Activated T-cell treated with anti-CD3 and anti-CD28 coated beads, Interleukin-2, amount 50 U/mL, for 48 hours (primary cell): ENCODE measurements at places on chromosomes 7 and 10.
A peak's percentile ranks its signal among the peaks of the same experiment; 100 is the strongest.

DNA sequence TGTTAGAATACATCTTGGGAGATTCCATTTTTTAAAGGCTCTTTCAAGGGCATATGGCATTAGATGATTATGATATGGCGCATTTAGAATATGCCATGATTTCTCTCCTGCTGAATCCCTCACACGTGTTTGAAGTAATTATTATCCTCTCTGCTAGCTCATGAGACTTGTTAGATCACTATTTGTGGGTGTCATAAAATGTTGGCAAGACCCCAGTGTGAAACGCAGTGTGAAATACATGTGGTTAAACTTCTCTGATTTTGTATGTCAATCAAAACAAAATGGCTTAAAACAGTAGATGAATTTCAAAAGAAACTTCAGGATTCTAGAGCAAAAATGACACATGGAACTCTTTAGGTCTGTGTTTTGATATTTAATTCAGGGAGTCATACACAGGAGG is 560.8 kb downstream of the AUTS2 start:
- no peak for DNase-seq

DNA sequence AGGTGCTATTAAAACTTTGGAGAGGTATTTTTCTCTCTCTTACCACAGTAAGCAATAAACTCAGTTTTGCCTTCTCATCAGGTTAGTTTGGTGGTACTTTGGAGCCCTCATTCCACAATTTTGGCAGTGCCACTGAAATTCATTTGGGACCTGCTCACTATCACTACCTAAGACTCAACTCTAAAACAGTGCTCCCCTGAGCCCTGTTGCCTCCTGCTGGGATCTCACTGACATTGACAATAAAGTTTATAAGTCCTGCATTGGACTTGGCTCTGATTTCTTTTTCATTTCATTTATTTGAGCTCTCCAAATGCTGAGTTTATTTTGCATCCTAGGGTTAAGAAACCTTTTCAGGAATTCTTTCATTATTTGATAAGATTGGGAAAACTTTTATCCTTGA is 130.8 kb upstream of the HPS1 start:
- DNase-seq = no peak

DNA sequence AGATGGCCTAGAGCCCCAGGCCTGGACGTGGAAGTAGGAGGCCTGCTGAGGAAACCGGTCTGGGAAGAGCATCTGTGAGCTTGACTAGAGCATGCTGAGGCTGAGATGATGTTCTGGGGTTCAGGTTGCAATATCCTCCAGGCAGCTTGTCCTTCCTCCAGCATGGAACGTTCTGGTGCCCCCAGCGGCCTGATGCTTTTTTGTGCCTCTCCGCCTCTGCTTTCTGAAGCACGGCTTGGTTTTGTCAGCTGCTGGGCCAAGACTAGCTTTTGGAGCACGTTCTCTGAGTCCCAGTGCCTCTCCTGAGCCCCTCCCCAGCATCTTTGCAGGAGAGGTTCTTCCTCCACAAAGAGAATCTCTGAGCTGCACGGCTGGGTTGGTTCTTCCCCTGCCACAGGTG is 682.0 kb upstream of the FOXK1 start:
- DNase-seq = no peak

GRCh38 chr7:6032641-6033040 is 1.5 kb downstream of the ANKRD61 start:
- no peak for DNase-seq

GRCh38 chr10:113626809-113627355 is 37.0 kb downstream of the NRAP start:
- DNase-seq = no peak

- no peak for DNase-seq
Measured at GRCh38 chr10:125162120-125162931, 2.0 kb upstream of the CTBP2 start.

DNA sequence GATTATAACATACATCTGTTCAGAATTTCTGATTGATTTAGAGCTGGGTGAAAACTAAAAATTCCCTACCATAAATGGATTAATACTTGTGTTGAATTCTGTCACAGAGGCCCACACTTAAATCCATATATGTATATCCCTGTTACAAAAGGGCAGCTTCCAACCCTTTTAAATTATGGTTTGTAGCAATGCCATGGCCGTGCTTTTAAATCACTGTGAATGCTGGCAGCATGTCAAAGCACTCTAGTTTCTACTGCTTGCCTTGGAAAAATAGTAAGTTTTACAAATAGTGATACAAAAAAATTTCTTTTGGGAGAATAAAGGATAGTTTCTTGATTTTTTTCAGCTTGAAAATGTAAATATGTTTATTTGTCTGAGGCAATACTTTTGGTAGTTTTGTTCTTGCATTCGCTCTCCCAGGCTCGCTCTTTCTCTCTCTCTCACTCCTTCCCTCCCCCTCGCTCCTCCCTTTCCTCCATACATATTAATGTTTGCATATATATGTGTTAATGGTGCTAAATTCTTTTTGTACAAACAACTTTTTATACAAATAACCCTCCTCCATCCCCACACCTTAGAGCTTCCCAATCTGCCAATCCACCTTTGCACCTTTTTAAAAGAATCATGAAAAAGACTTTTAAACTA is 29.8 kb downstream of the TES start:
- DNase-seq = no peak

- no peak for DNase-seq
Measured at GRCh38 chr10:132294561-132295318, 13.0 kb downstream of the STK32C start.

GRCh38 chr10:3125527-3126170 is 46.9 kb downstream of the PITRM1 start:
- DNase-seq = no peak

DNA sequence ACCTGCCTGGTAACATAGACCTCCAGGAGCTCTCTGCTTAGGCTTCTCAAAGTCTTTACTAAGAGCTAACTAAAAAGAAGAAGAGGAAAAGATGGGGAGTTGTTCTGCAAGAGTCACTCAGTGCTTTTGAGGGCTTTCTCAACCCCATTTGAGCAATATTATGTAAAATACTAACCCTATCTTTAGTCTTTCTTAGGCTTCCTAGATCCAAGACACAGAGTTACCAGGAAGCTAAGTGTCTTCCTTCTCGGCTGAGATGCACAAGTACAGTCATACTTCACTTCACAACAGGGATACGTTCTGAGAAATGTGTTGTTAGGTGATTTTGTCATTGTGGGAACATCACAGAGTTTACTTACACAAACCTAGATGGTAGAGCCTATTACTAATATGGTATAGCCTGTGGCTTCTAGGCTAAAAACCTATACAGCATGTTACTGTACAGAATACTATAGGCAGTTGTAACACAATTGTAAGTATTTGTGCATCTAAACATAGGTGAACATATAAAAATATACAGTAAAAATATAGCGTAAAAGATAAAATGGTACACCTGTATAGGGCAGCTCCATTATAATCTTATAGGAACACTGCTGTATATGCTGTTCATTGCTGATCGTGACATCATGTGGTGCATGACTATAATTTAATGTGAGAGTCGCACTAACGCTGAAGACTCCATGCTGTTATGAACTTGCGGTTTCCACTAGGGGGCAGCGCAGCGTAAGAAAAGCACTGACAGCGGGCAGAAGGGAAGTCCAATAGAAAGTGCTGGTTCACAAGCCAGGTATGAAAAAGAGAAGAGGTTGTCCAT is 16.3 kb downstream of the ANKRD22 start:
- DNase-seq = peak; percentile 93

DNA sequence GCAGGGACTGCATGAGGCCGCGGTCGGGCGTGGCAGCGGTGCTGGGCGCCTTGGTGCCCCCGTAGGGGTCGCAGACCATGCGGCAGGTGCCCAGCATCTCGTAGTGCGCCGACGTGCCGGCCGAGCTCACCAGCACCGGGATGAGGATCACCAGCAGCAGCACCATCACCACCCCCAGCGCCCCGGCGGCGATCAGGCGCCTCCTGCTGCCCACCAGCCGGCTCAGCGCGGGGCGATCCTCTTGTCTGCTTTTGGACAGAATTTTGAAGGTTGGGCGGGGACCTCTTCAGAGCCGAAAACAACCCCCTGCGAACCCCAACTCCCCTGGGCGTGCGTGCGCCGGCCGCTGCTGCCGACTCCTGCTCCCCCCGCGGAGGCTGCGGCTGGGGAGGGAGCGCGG is 779 bp downstream of the C1QL3 start:
- peak; percentile 53 for DNase-seq

GRCh38 chr7:96174812-96175211 is 147.1 kb downstream of the SLC25A13 start:
- no peak for DNase-seq

DNA sequence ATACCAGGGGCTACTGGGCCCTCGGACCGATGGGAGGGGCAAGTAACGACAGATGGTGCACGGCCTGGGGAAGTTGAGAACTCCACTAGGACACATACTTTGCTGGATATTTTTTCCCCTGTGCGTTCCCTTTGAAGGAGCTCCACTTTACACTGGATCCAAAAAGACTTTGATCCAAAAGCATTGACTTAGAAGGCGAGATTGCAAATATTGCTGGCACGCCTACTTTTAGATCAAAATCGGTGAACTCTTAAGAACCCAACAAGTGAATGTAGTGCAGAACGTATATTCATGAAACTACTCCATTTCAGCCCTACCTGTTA is 436 bp upstream of the SLC25A13 start:
- no peak for DNase-seq

DNA sequence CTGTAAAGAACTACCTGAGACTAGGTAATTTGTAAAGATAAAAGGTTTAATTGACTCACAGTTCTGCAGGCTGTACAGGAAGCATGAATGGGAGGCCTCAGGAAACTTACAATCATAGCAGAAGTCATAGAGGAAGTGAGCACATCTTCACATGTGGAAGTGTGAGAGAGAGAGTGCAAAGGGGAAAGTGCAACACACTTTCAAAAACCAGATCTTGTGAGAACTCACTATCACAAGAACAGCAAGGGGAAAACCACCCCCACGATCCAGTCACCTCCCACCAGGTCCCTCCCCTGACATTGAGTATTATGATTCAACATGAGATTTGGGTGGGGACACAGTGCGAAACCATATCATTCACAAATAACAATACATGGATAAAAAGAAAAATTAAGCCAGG is 24.5 kb downstream of the AVL9 start:
- DNase-seq = no peak

- no peak for DNase-seq
Measured at GRCh38 chr10:114526126-114526503, 121.8 kb upstream of the AFAP1L2 start.

GRCh38 chr7:147859033-147859432 is 731.5 kb upstream of the C7orf33 start:
- DNase-seq = no peak

DNA sequence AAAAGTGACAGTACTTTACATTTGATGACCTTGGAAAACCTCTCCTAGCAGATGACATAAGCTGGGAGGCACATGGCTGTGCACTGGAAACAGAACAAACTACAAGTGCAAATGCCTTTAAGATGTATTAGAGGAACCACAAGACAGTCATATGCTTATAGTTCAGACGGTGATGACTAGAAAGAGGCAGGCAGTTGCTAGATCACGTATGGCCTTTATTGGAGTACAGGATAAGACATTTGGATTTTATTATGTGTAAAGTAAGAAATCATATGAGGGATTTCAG is 290.0 kb downstream of the SORCS1 start:
- no peak for DNase-seq

GRCh38 chr7:148914208-148914777 is 30.2 kb upstream of the EZH2 start:
- peak; percentile 79 for DNase-seq

DNA sequence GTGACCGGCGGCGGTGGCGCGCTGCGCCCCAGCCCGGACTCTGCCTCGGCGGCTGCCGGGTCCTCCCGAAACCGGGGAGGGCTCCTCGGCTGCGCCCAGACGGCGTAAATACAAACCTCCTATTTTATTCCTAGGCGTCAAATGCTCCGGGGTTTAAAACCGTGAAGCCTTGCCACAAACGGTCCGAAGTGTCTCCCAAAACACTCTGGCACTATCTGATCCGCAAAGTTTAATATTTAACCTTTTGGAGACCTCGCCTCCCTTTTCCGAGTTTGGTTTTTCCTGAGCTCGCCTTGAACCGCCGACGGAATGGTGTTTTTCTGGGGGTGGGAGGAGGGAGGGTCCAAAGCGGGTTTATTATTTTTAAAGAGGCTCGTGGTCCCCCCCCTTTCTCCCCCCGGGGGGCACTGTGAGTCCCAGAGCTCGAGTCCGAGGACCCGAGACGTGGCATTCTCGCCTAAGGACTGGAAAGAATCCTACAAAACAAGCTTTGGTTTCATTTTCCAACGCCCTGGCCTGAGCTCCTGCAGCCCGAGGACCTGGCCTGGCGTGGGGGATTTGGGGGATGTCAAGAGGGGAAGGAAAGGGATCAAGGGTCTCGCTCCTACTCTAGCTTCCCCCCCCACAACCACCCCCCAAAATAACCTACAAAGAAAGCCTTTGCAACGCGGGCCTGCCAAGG is 1.8 kb downstream of the TNRC18 start:
- DNase-seq = no peak

DNA sequence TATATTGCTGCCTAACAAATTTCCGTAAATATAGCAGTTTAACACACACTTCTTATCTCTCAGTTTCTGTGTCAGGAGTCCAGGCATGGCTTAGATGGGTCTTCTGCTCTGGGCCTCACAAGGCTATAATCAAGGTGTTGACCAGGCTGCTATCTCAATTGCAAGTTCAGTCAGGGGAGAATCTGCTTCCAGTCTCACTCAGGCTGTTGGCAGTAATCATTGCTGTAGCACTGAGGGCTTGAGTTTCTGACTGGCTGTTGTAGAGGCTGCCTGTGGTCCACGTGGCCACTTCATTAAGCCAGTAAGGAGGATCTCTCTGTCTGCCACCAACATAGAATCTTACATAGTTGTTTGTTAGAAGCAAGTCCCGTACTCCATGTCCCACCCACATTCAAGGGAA is 138.4 kb downstream of the ST7 start:
- no peak for DNase-seq

DNA sequence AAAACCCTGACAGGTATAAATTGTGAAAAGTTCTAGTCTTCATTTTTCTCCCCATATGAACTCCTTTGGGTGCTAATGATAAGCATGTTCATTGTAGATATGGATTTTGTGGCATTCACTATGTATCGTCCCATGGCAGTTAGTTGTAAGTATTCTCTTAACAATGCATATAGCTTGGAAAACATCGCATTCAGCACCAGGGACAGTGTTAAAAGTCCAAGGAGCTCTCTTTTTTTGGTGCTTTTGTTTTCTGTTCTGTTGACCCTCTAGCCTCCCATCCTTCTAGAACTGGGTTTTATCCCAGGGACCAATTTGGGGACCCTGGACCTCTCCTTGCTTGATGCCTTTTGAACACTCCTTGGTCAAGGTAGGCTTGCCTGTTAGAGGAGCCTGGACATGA is 37.7 kb downstream of the INSYN2A start:
- DNase-seq = no peak
